ENCODE measurements at places on chromosomes 4 and X.

DNA sequence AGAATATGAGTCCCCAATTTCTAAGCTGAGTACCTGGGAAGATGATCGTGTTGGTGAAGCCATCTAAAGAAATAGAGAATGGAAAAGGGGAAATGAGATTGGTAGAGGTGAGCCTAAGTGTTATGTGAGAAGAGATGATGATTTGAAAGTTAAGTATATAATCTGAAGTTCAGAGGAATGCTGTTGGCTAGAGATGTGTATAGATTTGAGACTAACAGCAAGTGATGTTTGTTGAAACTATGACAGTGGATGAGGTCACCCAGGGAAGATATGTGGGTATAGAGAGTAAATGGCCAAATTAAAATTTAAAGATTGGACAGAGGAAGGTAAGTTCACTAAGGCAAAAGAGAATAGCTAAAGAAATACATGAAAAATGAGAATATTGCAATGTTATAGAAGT is 324.2 kb downstream of the MAPK10 start:
- no peak for DNase-seq

DNA sequence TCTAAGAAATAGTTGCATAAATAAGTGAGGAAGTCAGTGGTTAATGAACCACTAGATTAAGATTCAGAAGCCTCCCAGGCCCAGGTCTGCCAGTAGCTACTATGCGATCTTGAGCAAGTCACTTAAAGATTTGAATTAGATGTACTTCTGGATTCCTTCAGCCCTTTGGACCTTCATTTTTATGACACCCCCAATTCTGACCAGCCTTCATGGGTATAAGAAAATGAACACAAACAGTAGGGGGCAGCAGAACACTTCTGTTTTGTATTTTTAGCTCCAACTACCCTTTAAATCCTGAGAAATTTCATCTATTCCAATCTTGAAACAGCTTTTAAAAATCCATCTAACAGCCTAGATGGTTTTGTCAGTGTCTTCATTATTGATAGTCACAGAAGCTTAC is 19.0 kb downstream of the TMEM47 start:
- DNase-seq: no peak

- DNase-seq: no peak
Observed at GRCh38 chr4:114368751-114369150, 229.9 kb upstream of the UGT8 start.

- DNase-seq: no peak
Observed at GRCh38 chrX:30576881-30577280, 685 bp downstream of the TASL start.

DNA sequence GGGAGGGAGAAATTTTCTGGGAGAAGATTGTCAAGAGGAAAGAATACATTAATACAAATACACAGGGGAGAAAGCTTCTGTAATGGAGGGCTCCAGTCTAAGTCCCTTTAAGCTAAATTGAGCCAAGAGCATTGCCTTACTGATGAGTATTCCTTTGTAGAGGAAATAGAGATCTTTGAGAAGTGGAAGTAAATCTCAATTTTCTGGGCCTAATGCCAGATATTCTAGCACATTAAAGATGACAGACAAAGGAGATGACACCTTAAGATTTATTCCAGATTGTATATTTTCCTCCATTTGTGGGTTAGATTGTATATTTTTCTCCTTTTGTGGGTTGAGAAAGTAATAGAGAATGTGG is 28.5 kb upstream of the SMAD1 start:
- DNase-seq: no peak

Data from anterior cingulate cortex (tissue), 58 donors.